ENCODE measurements at places on chromosomes 4 and X. TPM values are rescaled to one million over a fixed set of nuclear protein-coding genes. Genes with fewer than 3 reads are reported as not detected.
A peak's percentile ranks its signal among the peaks of the same experiment; 100 is the strongest.

- DNase-seq = no peak
These were observed 73.8 kb downstream of the CRLF2 start for GRCh38 chrX:1138476-1139184.

DNA sequence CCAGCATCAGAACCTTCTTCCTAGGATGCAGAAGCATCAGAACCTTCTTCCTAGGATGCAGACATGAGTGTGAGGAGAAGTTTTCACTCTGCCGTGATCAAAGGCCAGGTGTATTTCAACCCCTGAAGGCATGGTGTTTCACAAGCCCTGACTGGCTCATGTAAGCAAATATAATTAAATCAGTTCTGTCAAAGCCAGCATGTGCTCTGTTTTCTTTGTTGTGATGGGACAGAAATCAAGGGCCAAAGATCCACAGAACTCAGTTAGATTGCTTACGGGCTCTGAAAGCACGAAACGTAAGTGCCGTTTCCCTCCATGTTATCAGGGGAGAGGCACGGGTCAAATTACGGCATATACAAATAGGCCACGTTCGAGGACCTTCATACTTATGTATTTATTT is 32.0 kb upstream of the CLDN24 start:
- no peak for DNase-seq

- DNase-seq = no peak
These were observed 103.1 kb upstream of the PPP2R3B start for GRCh38 chrX:489820-490219.

- DNase-seq = no peak
These were observed at the start of gene TBC1D1 for GRCh38 chr4:37890801-37891259. Gene TBC1D1 (plus strand): TSS chr4:37891084. CDS start chr4:37902096, 11,012 bp downstream.

DNA sequence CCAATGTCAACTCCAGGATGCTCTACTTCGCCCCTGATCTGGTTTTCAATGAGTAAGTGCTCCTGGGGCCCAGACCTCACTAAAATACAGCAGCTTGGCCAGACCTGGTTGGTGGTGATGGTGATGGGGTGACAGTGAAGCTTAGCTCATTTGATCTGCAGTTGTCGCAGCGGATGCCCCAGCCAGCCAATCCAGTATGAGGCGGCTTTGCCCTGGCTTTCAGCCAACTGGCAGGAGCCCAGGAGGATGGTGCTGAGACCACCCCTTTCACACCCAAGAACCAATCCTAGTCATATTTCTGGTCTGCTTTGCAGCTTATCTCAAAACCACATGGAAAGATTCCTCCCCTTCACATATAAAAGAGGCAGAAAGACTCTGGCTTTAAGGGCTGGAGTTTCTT is 173.8 kb downstream of the AR start:
- DNase-seq = no peak

DNA sequence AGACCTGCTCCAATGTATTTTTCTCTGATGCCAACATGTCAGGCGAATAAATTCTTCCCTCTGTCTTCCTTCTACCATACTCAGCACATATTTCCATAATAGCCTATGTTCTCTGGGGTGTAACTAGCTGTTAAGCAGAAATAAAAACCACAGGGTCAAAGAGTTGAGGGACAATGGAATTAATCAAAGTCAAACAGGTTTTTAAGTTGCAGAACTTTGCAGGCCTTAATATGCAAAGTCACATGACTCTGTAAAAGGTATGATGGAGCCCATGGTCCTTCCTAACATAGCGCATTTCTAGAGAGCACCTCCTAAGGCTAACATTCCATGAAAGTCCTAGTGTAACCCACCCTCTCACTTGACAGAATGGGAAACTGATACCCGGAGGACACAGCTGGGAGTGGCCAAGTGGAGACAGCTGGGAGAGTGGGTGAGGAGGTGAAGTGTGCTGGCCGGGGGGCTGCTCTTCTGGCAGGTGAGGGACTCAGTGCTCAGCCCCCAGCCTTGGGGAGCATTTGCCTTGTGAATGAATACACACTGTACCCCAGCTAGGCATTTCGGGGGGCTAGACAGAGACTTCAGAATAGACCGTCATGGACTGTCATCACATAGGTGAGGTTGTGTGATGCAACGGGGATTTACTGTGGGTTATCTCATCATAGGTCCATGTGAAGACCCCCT is 8.4 kb upstream of the SORCS2 start:
- no peak for DNase-seq

DNA sequence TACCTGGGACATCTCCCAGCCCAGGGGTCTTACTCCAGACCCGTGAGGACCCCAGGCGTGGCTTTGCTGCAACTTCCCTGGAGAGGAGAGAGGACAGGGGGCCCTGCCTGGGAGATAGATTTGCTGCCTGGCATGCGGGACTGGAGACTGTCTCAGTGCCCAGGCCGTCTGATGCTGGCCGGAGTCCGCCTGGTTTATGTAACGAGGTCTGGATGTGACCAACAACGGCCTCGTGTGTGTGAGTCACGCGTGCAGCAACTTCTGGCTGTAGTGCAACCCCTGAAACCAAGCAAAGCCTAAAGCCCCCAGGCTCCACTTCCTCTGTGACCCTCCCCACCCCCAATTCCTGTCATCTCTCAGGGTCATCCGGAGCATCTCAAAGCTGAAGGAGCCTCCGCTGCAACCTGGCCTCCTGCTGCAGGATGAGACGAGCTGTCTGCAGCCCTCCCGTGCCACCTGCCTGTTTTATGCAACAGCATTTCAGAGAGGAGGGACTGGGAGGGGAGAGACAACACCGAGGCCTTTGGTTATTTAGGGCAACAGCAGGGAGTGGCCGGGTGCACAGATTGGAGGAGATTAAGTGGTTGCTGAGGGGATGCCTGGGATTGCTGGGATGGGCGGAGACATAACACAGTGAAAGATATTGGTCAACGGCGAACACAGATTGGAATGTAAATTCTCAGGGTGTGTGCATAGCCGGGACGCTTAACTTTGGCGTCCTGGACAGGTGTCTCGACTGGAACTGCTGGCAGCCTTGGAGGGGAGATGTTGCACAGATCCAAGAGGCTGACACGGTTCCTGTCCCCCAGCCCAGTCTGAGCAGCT is 16.0 kb downstream of the XG start:
- DNase-seq = no peak

DNA sequence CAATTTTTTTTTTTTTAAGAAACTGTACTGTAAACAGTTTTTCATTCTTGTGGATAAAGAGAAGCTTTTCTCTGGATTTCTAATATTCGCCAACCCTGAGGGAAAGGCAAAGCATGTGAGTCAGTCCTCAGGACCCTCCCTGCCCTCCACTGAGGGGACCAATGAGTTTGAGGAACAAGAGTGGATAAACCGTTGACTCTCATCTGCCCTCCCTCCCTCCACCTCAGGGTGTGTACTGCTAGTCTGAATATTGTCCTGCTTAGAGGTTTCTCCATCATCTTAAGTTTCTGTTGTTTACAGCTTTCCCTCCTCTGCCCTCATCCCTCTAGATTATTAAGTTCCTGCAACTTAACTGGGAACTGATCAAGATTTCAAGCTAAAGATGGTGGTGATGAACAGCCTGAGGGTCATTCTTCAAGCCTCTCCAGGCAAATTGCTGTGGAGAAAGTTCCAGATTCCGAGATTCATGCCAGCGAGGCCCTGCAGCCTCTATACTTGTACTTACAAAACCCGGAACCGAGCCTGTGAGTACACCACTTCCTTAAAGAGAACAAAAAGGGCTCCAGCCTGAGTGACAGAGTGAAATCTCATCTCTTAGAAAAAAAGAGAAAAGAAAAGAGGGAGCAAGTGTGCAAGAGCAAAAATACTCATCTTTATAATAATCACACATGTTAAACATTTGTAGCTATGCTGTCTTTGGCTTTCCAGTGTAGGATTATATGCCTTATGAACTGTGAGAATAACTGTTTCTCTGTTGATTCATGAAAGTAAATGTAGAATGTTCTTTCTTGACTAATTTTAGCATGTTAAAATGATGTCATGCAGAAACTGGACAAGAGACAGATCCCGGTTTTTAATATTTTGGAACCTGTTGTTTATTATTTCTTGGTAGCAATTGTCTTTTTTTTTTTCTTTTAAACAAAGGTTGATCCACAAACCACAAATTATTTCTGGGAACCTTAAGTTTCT is 11.9 kb downstream of the CA5B start:
- DNase-seq = no peak

- no peak for DNase-seq
These were observed 179.9 kb downstream of the SOWAHB start for GRCh38 chr4:76718021-76718420.

GRCh38 chr4:13240066-13240465 is 244.1 kb downstream of the RAB28 start:
- peak; percentile 58 for DNase-seq

GRCh38 chr4:85842540-85842939 is 367.6 kb downstream of the ARHGAP24 start:
- DNase-seq = peak; percentile 65

- DNase-seq = no peak
These were observed 66.6 kb upstream of the SORBS2 start for GRCh38 chr4:185878633-185879032.

GRCh38 chr4:11839889-11840288 is 411.2 kb upstream of the HS3ST1 start:
- DNase-seq = no peak

- DNase-seq = peak; percentile 95
These were observed 119.2 kb upstream of the EDNRA start for GRCh38 chr4:147361726-147362125.

DNA sequence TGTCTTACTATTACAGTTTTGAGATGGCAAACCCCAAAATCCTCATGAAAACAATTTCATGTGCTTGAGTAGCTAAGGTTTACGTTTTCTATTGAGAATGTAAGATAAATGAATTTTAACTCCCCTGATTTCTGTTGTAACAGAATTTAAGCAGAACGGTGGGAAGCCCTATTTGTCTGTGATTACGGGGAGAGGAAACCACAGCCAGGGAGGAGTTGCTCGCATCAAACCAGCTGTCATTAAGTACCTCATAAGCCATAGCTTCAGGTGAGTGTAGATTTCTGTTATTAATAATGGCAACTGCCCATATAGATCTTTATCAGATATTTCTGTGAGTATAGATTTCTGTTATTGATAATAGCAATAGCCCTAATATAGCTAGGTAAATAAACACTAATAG is 44.2 kb upstream of the RHOH start:
- DNase-seq = no peak

Gene TGIF2LX
- total RNA-seq = not detected

Gene UGT2B11
- total RNA-seq = not detected

Gene BGN
- total RNA-seq = 0.17 TPM
